ENCODE measurements at places on chromosomes 13 and 19. TPM values are rescaled to one million over a fixed set of nuclear protein-coding genes. Genes with fewer than 3 reads are reported as not detected.

JSRP1 gene
- not detected for total RNA-seq

LAMP1 gene
- 84.3 TPM for total RNA-seq

MAB21L1 gene
- 1.5 TPM for total RNA-seq

SRRM5 gene
- 0.30 TPM for total RNA-seq

FFAR2 gene
- total RNA-seq = not detected

ZNF699 gene
- total RNA-seq = 20.6 TPM

ZNF229 gene
- total RNA-seq = 9.8 TPM

RPS28 gene
- 1,378 TPM for total RNA-seq

KLK12 gene
- total RNA-seq = not detected

SIGLEC8 gene
- not detected for total RNA-seq

ZSCAN1 gene
- not detected for total RNA-seq

CRLF1 gene
- total RNA-seq = 9.8 TPM

WDR87 gene
- total RNA-seq = not detected

FCAR gene
- total RNA-seq = not detected

FOXA3 gene
- not detected for total RNA-seq

GSX1 gene
- total RNA-seq = not detected

RPL13A gene
- 5,831 TPM for total RNA-seq

NRTN gene
- total RNA-seq = 1.1 TPM

GPR183 gene
- not detected for total RNA-seq

S1PR5 gene
- total RNA-seq = 1.9 TPM

GDF15 gene
- 32.1 TPM for total RNA-seq

IZUMO2 gene
- total RNA-seq = not detected

TPM4 gene
- 372 TPM for total RNA-seq

FPR3 gene
- total RNA-seq = not detected

EMC10 gene
- 44.9 TPM for total RNA-seq

CALM3 gene
- total RNA-seq = 104 TPM

NAXD gene
- 34.8 TPM for total RNA-seq

SPRY2 gene
- 124 TPM for total RNA-seq

SIGLEC5 gene
- not detected for total RNA-seq

LRRC63 gene
- 0.13 TPM for total RNA-seq

LGALS7 gene
- total RNA-seq = not detected

PRTN3 gene
- total RNA-seq = not detected

RFPL4AL1 gene
- total RNA-seq = not detected

CEACAM6 gene
- not detected for total RNA-seq

ZNF442 gene
- 0.53 TPM for total RNA-seq

ZNF486 gene
- 7.1 TPM for total RNA-seq

ZNF284 gene
- total RNA-seq = 1.7 TPM

NLRP9 gene
- not detected for total RNA-seq

GFY gene
- total RNA-seq = not detected

ZNF723 gene
- 0.29 TPM for total RNA-seq

ZNF528 gene
- total RNA-seq = 15.6 TPM

CRX gene
- not detected for total RNA-seq

C2CD4C gene
- 0.98 TPM for total RNA-seq
